ENCODE measurements at places on chromosomes 11 and 22. TPM values are rescaled to one million over a fixed set of nuclear protein-coding genes. Genes with fewer than 3 reads are reported as not detected.
A peak's percentile ranks its signal among the peaks of the same experiment; 100 is the strongest.

- DNase-seq, result no peak
These were observed 304.6 kb downstream of the OPCML start for GRCh38 chr11:133227632-133228111.

The CDC42EP1 gene
- 8.9 TPM for total RNA-seq

The HORMAD2 gene
- not detected for total RNA-seq

The CNGA4 gene
- total RNA-seq, result 0.49 TPM

DNA sequence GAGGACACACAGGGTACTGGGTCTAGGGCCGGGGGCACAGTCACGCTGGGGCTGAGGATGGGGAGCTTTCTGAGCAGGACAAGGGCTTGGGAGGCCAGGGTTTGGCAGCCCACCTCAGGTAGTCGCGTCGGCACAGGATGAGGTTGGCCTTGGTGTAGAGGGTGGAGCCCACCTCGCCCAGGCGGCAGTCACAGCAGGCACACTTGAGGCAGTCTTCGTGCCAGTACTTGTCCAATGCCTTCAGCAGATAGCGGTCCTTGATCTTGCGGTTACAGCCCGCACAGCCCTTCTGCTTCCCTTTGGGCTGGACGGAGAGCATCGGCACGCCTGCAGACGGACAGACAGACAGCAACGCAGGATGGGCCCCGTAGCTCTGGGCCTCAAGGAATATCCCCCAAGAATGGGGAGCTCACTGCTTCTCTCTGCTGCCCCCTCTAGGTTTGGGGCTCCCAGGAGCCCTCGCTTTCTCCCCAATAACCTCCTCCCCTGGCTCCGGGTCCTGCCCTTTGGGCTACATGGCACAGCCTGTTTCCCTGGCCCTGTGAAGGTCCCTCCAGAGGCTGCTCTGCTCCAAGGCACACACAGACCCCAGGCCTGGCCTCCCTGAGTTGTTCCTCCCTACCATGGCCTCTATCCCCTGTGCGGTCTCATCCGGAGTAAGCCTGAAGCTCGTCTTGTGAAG lies 33.4 kb downstream of the LMO1 start:
- DNase-seq, result no peak

The SLC22A25 gene
- total RNA-seq, result 0.10 TPM

- DNase-seq, result no peak
These were observed 37.1 kb upstream of the CHST1 start for GRCh38 chr11:45702511-45702910.

The LPXN gene
- total RNA-seq, result 3.5 TPM

GRCh38 chr11:111589886-111590499 lies 12.3 kb upstream of the SIK2 start:
- DNase-seq, result no peak

GRCh38 chr11:73971175-73971719 lies 11.4 kb downstream of the UCP2 start:
- DNase-seq, result no peak

GRCh38 chr11:134686460-134687061 lies 274.5 kb upstream of the B3GAT1 start:
- no peak for DNase-seq

The SLC22A6 gene
- not detected for total RNA-seq

- peak; percentile 46 for DNase-seq
These were observed 7.4 kb downstream of the USP2 start for GRCh38 chr11:119373921-119374631.

DNA sequence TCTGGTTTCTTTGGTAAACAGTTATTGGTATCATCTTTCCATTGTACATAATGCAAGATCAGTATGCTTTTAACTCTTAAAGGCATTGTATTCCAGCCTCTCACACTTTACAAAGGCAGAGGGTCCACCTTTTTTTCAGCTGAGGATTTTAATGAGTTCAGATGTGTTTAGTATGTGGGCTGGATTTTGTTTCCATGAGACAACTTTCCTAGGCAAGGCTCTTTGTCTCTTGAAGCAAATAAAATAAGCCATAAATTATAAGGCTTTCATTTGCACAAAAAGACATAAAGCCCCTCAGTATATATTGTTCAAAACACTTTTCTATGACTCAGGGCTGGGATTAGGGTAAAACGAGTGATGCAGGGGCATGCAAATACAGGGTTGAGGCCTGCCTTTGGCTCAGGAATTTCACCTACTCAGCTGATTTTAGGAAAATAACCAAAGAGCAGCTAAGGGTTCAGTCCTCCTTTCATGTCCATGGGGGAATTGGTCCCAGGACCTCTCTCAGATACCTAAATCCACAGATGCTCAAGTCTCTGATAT lies 7.6 kb downstream of the MMP20 start:
- no peak for DNase-seq

DNA sequence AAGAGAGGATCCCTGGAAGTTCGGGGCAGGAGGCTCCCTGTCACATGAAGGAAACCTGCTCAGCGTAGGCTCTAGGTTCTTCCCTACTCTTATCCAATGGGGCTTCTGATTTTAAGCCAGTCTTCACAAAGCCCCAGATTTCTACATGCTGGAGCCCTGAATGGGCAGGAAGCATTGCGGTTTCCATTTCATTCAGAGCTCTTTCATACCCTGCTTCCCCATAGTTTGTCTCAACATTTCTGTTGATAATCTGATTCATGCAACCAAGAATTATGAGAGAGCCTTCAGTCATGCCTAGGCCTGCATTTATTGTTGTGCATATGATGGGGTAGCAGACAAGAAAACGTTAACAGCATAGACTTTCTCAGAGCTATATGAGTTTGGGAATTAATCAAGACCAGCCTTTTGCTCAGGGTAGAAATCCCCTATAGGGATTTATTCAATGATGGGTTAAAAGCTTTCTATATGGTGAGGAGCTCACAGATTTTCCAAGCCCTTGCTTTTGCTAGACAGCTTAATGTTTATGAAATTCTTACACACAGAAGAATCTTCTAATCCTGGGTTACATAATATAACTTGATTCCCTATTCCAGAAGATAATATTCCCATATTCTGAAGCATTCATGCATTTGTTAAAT lies 15.9 kb downstream of the OR51B4 start:
- no peak for DNase-seq

DNA sequence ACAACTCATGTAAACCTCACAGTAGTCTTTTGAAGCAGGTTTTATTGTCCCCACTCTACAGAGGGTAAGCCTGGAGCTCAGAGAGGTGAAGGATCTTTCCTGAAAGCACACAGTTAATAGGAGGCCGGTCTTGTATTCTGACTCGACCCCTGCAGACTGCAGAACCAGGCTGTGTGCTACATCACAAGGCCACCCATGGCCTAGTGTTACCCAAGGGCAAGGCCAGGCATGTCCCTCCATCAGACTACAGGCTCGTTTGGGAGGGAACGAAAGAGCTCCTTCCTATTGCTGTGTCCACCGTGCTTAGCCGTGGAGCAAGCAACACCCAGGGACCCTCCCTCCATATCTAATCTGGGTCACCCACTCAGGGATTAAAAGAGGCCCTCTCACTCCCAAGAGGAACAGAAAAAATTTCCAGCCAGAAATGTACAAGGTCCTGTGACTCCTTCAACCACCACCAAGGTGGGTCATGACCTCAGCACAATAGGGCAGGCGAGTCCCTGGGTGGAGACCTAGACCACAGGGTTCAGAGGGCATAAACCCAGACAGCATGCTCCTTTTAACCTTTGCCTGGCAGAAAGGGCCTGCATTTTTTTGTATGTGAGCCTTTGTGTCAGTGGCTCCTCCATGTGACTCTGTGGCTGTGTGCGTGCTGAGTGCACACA lies 6.3 kb upstream of the SMIM35 start:
- no peak for DNase-seq

- DNase-seq, result no peak
These were observed 125.9 kb downstream of the TEAD1 start for GRCh38 chr11:12800032-12800671.

Data from skin of body (tissue), 3 donors.